ENCODE measurements at places on chromosomes 6 and 20. TPM values are rescaled to one million over a fixed set of nuclear protein-coding genes. Genes with fewer than 3 reads are reported as not detected.

The SIGLEC1 gene
- total RNA-seq: 16.8 TPM

The ACSS2 gene
- total RNA-seq: 64.8 TPM

The HBS1L gene
- total RNA-seq: 61.0 TPM

The CDC25B gene
- 56.3 TPM for total RNA-seq

The IL22RA2 gene
- not detected for total RNA-seq

The SRMS gene
- not detected for total RNA-seq

The DCDC2 gene
- total RNA-seq: not detected

The UNC5CL gene
- 1.4 TPM for total RNA-seq

The DDR1 gene
- 29.5 TPM for total RNA-seq

The GTSF1L gene
- not detected for total RNA-seq

The ZSCAN23 gene
- 2.9 TPM for total RNA-seq

The FLRT3 gene
- 0.75 TPM for total RNA-seq

The BMP2 gene
- 3.5 TPM for total RNA-seq

The SLC22A3 gene
- total RNA-seq: 61.0 TPM

The IGF2R gene
- total RNA-seq: 76.8 TPM

The AVP gene
- total RNA-seq: not detected

The TMEM151B gene
- total RNA-seq: not detected

The BPIFB1 gene
- total RNA-seq: not detected

The ZKSCAN8 gene
- 31.8 TPM for total RNA-seq

The OR2B6 gene
- not detected for total RNA-seq

The LY6G5B gene
- 20.8 TPM for total RNA-seq

The SLC26A8 gene
- 0.26 TPM for total RNA-seq

The HLA-DPA1 gene
- total RNA-seq: 203 TPM

The XKR7 gene
- total RNA-seq: not detected

The EFCAB8 gene
- total RNA-seq: 1.1 TPM

The HLA-DMB gene
- total RNA-seq: 73.1 TPM

The RSPH9 gene
- 0.23 TPM for total RNA-seq

The MTFR2 gene
- 0.60 TPM for total RNA-seq

The PGC gene
- total RNA-seq: 0.65 TPM

The SIRPD gene
- total RNA-seq: 0.30 TPM

The DSE gene
- total RNA-seq: 96.7 TPM

The ME1 gene
- total RNA-seq: 21.0 TPM

The MAFB gene
- 55.0 TPM for total RNA-seq

The BICRAL gene
- 17.2 TPM for total RNA-seq

The SCAND1 gene
- total RNA-seq: 47.7 TPM

The VGLL2 gene
- not detected for total RNA-seq

The DDO gene
- total RNA-seq: 1.3 TPM

The COL12A1 gene
- total RNA-seq: 150 TPM

The ADGRB3 gene
- total RNA-seq: 6.1 TPM

The BNIP5 gene
- not detected for total RNA-seq

The DEFB114 gene
- total RNA-seq: not detected
